ENCODE measurements at places on chromosomes 7 and 10.
A peak's percentile ranks its signal among the peaks of the same experiment; 100 is the strongest.

DNA sequence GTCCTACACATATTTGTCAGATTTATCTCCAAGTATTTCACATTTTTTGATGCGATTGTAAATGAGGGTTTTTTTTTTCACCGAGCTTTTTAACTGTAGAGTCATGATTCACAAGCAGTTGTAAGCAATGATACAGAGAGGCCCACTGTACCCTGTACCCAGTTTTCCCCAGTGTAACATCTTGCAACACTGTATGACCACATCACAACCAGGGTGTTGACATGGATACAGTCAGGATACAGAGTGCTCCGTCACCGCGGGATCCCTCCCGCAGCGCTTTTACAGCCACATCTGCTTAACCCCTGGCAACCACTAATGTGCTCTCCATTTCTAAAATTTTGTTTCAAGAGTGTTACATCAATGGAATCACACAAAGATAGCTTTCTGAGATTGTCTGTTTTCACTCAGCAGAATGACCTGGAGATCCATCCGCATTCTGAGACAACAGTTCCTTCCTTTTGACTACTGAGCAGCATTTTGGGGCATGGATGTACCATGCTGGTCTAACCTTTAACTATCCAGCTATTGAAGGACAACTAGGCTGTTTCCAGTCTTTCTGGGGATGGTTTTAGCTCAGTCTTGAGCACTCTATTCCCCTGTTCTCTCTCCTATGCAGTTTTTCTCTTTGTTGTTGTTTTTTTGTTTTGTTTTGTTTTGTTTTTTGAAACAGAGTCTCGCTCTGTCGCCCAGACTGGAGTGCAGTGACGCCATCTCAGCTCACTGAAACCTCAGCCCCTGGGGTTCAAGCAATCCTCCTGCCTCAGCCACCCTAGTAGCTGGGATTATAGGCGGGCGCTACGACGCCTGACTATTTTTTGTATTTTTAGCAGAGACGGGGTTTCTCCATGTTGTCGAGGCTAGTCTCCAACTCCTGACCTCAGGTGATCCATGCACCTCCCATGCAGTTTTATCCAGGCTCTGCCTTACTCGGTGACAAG lies 25.9 kb downstream of the GPRIN2 start:
- H3K27me3 ChIP-seq: peaks cover 4% of the 10 kb centered on the region
- DNase-seq: no peak
- H3K27ac ChIP-seq: no peak overlapping the region
- H3K4me3 ChIP-seq: no peak overlapping the region
- no peaks in the 10 kb centered on the region for H3K4me1 ChIP-seq
- H3K36me3 ChIP-seq: no peaks in the 10 kb centered on the region

GRCh38 chr10:79390551-79391229 lies 43.4 kb downstream of the PPIF start:
- peak; percentile 24 for DNase-seq
- H3K27ac ChIP-seq: no peak overlapping the region
- H3K4me1 ChIP-seq: no peaks in the 10 kb centered on the region

- H3K27me3 ChIP-seq: peaks cover 43% of the 10 kb centered on the region
- no peaks in the 10 kb centered on the region for H3K36me3 ChIP-seq
- peaks cover 3% of the 10 kb centered on the region for H3K4me1 ChIP-seq
- H3K27ac ChIP-seq: no peak overlapping the region
Observed at GRCh38 chr10:133158756-133159610, 1.0 kb upstream of the KNDC1 start.

DNA sequence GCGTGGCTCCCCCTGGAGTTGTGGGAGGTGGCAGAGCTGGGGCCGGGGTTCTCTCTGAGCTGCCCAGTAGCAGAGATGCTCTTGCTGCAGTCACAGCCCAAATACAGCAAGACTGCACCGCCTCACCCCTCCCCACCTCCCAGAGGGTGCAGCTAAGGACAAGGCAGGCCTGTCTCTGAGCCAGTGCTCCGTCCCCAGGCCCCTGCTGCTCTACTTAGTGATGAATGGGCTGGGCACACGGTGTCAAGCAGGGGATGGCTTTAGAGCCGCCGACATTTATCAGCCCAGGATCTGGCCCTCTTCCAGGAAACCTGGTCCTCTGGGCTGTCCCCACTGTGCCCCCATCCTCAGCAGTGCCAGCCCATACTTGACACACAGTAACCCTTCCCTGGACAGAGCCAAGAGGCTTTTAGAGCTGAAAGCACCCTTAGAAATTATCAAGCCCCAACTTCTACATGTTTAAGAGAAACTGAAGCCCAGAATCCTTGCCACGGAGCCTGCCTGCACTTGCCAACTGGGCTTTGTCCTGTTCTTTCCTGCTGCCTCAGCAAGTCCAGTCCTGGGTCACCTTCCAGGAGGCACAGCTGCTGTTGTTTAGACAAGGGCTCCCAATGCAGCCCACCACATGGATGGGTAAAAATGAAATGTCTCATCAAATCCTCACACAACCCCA lies 137.1 kb upstream of the UNC5B start:
- no peaks in the 10 kb centered on the region for H3K4me1 ChIP-seq
- H3K36me3 ChIP-seq: no peaks in the 10 kb centered on the region
- no peak overlapping the region for H3K4me3 ChIP-seq
- no peak overlapping the region for H3K27ac ChIP-seq
- no peaks in the 10 kb centered on the region for H3K27me3 ChIP-seq
- no peak for DNase-seq

DNA sequence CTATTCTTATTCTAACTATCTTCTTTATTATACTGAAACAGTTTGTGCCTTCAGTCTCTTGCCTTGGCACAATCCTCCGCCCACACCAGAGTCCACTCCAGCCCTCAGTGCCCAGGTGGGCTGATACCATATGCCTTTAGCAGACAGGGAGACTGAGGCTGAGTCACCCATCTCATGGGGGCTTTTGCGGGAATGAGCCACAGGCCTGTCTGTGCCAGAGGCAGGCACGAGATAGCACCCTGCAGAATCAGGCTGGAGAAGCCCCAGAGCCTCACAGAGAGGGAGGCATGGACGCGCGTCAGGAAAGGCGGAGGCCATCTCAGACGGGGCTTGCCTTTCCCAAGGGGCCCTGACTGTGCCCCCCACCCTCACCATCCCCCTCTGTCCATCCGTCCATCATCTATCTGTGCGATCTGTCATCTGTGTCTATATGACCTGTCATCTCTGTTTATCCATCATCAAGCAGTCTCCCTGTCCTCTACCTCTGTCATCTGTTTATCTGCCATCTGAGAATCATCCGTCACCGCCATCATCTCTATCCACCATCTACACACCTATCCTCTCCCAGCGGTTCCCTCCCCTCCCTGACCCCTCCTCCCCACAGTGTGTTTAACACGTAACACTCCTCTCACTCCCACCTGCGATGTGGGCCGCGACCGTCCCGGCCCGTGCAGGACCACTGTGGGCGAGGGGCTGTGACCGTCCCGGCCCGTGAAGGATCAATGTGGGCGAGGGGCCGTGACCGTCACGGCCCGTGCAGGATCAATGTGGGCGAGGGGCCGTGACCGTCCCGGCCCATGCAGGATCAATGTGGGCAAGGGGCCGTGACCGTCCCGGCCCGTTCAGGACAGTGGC lies 7.3 kb upstream of the ADAP1 start:
- no peak overlapping the region for H3K27ac ChIP-seq
- H3K27me3 ChIP-seq: peaks cover 10% of the 10 kb centered on the region
- H3K36me3 ChIP-seq: peaks cover 6% of the 10 kb centered on the region
- no peak for DNase-seq
- no peak overlapping the region for H3K4me3 ChIP-seq

GRCh38 chr7:30733691-30734090 lies 18.2 kb upstream of the INMT start:
- H3K4me1 ChIP-seq: peaks cover 41% of the 10 kb centered on the region
- DNase-seq: no peak
- no peak overlapping the region for H3K4me3 ChIP-seq
- H3K36me3 ChIP-seq: no peaks in the 10 kb centered on the region

DNA sequence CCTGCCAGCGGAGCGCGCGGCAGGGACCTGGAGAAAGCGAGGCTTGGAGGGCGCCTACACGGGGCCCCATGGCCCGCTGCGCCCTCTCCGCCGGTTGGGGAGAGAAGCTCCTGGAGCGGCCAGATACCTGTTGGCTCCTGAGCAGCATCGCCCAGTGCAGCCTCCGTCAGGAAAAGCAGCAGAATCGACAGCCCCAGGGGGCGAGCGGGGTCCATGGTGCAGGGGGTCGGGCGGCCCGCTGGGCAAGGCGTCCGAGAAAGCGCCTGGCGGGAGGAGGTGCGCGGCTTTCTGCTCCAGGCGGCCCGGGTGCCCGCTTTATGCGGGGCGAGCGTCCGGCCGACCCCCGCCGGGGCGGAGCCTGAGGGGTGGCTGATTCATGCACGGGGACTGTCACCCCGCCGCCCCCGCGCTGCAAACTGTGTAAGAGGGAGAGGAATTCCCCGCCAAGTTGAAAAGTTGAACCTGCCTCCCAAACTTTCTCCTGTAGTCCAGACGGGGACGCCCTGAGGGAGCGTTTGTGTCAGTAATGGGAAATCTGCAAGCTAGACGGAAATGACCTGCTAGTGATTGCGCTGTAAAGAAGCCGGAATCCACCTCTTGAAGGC lies at the start of gene TFPI2:
TSS of gene TFPI2 (minus strand) at position 290 of the 605 bp plus-strand sequence. CDS start at position 215, 75 bp downstream.
- H3K4me1 ChIP-seq: peaks cover 11% of the 10 kb centered on the region
- peaks cover 63% of the 10 kb centered on the region for H3K27me3 ChIP-seq
- no peaks in the 10 kb centered on the region for H3K36me3 ChIP-seq
- H3K27ac ChIP-seq: no peak within 1 kb of the TSS

DNA sequence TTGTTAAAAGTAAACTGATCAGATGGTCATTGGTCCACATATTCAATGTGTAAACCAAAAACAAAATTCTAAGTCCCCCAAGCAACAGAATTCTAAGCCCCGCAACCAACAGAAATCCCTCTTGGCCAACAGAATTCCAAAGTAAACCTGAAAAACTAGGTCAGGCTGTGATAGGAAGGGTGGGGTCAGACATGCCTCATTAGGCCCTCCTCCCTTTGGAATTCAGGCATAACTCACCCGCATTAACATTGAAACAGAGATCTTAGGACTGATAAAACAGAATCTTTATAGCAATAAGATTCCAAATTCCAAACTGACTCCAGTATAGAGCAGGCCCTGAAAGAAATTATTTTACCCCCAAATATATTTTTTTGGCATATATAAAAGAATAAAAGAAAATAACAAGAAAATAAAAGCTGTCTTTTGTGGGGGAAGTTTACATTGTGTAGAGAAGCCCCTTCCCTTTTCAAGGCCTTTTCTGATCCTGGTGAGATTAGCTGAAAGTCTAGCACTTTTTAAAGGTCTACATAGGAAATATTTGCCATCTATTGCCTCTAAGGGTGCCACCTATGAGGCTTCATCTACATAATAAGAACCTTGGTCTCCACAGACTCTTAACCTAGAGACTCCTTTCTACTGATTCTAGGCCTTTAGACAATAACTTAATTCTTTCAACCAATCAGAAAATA lies 30.5 kb downstream of the GNAT3 start:
- no peak overlapping the region for H3K4me3 ChIP-seq
- no peaks in the 10 kb centered on the region for H3K36me3 ChIP-seq
- H3K27me3 ChIP-seq: no peaks in the 10 kb centered on the region
- no peak overlapping the region for H3K27ac ChIP-seq
- no peaks in the 10 kb centered on the region for H3K4me1 ChIP-seq

DNA sequence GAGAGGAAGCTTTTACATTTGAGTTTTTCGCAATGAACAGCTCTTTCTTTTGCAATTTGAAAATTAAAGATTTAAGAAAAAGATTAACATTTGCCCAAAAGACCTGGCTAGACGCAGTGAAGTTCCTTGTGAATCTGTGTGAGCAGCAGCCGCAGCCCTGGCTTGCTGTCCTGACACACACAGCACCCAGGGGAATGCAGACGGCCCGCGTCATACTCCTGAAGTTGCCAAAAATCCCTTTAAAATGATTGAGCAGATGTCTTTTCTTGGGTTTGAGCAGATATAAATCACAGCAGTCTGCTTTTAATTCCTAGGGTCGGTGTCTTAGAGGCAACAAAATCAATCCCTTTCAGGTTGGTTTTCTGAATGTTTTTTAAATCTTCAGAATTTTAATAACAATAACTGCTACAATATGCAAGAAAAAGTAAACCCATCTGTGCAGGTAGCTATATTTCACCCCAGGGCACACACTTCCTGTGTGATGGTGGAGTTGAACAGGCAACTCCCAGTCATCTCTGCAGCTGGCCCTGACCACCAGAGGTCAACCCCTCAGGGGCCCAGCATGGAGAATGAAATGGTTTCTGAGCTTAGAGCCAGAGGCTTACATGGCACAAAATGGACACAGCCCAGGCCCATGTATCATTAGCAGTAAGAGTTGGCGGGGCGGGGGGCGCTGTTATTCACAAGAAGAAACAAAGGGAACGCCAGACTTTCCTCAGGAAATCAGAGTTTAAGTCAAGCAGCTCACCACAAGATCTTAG lies 32.2 kb upstream of the TRIL start:
- H3K27ac ChIP-seq: no peak overlapping the region
- H3K27me3 ChIP-seq: peaks cover 27% of the 10 kb centered on the region
- H3K36me3 ChIP-seq: no peaks in the 10 kb centered on the region
- no peak overlapping the region for H3K4me3 ChIP-seq
- no peaks in the 10 kb centered on the region for H3K4me1 ChIP-seq

DNA sequence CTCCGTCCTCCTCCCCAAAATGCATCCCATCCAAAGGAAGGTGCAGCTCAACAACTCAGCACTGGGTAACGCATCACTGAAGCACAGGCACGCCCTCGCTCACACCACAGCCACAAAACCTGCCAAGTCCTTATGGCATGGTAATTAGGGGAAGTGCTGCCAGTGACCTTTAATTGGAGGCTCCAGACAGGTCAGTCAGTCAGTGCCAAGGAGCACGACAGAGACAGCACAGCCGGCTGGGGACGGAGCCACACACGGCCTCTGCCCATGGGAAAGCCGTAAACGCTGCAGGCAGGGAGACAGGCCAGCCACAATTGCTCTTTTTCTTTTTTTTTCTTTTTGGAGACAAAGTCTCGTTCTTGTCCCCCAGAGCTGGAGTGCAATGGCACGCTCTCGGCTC lies 146.5 kb downstream of the MAD1L1 start:
- H3K36me3 ChIP-seq: peaks cover 24% of the 10 kb centered on the region
- peaks cover 30% of the 10 kb centered on the region for H3K4me1 ChIP-seq
- H3K4me3 ChIP-seq: no peak overlapping the region
- no peak for DNase-seq

DNA sequence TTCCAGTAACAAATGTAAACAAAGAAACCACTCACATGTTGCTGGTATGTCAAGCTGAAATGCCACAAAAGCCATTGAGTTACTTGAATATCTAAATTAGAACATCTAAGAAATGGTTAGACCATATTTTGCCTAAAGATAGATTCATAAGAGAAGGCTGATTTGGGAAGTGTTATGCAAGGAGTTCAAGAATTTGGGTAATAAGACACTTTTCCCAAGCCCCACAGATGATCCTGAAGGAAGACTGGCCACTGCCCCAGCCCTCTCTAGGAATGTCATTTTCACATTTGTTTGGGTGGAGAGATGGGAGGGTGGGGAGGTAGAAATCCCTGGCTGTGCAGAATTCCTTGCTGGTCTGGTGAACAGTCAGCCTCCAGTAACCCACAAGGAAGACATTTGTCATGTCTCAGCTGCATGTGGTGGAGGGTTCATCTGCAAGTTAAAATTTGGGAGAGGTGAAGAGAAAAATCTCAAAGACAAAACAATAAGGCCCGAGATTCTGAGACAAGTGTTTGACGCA lies 427.2 kb upstream of the KLF6 start:
- H3K27ac ChIP-seq: no peak overlapping the region
- DNase-seq: no peak
- H3K36me3 ChIP-seq: no peaks in the 10 kb centered on the region
- H3K4me3 ChIP-seq: no peak overlapping the region
- H3K27me3 ChIP-seq: peaks cover 7% of the 10 kb centered on the region

GRCh38 chr10:31599626-31600504 lies 280.8 kb downstream of the ZEB1 start:
- H3K4me1 ChIP-seq: peaks cover 32% of the 10 kb centered on the region
- no peaks in the 10 kb centered on the region for H3K27me3 ChIP-seq
- H3K4me3 ChIP-seq: no peak overlapping the region
- DNase-seq: no peak

- H3K27me3 ChIP-seq: no peaks in the 10 kb centered on the region
- DNase-seq: no peak
- H3K4me3 ChIP-seq: no peak overlapping the region
- no peaks in the 10 kb centered on the region for H3K4me1 ChIP-seq
- no peak overlapping the region for H3K27ac ChIP-seq
Observed at GRCh38 chr7:2614631-2615330, 17.0 kb upstream of the TTYH3 start.

Measured in activated T-cell treated with anti-CD3 and anti-CD28 coated beads, Interleukin-2, amount 50 U/mL, for 24 hours (primary cell).